Activated CD4-positive, alpha-beta T cell treated with anti-CD3 and anti-CD28 coated beads for 4 hours (primary cell): ENCODE measurements at places on chromosomes 4 and X.

DNA sequence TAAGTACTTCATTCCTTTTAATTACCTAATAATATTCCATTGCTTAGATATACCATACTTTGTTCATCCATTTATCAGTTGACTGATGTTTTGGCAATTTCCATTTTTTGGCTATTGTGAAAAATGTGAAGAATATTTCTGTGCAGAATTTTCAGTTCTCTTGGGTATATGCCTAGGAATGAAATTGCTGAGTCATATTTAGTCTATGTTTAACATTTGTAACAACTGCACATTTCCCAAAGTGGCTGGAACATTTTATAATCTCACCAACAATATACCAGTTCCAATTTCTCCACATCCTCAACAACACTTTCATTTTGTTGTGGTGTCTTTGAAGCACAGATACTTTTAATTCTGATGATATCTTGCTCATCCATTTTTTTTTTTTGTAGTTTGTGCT lies 215.5 kb downstream of the PDGFC start:
- no peak for DNase-seq

DNA sequence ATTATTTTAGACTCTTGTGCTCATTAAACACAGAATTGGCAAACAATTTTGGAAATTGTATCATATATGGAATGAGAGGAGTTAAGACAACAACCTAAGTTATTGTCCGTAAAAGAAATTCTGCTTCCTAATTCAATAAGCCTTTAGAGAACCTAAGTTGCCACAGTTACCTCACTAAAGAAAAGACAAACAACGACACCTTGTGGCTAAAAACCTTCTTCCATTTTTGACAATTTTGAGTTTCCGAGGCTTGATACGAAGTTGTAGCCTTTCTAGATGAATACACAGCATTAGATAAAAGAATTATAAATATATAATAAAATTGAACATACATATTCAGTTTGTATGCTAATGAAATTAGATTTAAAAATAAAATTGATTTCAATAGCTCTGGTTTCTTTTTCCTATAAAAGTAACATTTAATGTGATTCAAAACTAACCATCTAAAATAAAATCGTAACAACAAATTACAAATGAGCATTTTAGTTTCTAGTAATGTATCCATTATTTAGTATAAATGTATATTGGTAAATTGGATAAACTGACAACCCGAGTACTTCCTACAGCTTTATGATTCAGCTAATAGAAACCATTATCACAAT lies 275.1 kb downstream of the GPM6A start:
- DNase-seq, result no peak

GRCh38 chr4:128451270-128451905 lies 163.8 kb upstream of the PGRMC2 start:
- no peak for DNase-seq

DNA sequence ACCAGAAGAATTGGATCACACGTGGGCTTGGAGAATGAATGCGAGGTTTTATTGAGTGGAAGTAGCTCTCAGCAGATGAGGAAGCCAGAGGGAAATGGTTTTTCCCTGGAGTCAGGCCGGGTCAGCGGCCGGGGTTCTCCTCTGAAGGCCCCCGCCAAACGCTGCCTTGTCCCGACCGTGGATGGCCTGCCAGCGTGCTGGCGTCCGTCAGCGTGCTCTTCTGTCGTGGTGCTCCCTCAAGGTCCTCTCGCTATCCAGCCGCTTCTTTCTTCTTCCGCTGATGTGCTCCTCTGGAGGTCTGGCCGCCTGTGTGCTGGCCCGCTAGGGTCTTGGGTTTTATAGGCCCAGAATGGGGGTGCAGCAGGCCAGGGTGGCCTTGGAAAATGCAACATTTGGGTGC lies 632.2 kb downstream of the TRAM1L1 start:
- DNase-seq, result no peak

- no peak for DNase-seq
Measured at GRCh38 chr4:4481399-4481994, 60.4 kb downstream of the STX18 start.

- DNase-seq, result peak; percentile 47
Measured at GRCh38 chrX:101415180-101416145, 7.4 kb downstream of the HNRNPH2 start.

- no peak for DNase-seq
Measured at GRCh38 chr4:176788971-176789370, 3.8 kb downstream of the VEGFC start.

GRCh38 chr4:87511500-87511899 lies 17.7 kb downstream of the SPARCL1 start:
- DNase-seq, result no peak

GRCh38 chr4:81355136-81355535 lies 116.6 kb downstream of the RASGEF1B start:
- no peak for DNase-seq

GRCh38 chr4:42371305-42372252 lies 25.7 kb upstream of the SHISA3 start:
- DNase-seq, result no peak

DNA sequence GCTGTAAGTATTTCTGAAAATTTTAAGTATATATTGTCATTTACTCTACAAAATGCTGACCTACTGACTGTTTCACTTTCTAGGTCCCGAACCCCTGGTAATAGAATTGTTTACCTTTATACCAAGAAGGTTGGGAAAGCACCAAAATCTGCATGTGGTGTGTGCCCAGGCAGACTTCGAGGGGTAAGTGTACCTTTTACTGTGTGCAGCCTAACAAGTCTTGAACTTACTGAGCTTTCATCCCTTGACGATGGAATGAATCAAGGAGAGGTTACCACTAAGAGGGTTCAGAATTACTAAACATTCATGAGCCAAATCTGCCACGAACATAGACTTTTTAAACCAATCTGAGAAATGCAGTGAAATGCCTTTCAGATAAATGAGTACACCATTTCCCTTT lies 1.6 kb downstream of the RPL34 start:
- no peak for DNase-seq

DNA sequence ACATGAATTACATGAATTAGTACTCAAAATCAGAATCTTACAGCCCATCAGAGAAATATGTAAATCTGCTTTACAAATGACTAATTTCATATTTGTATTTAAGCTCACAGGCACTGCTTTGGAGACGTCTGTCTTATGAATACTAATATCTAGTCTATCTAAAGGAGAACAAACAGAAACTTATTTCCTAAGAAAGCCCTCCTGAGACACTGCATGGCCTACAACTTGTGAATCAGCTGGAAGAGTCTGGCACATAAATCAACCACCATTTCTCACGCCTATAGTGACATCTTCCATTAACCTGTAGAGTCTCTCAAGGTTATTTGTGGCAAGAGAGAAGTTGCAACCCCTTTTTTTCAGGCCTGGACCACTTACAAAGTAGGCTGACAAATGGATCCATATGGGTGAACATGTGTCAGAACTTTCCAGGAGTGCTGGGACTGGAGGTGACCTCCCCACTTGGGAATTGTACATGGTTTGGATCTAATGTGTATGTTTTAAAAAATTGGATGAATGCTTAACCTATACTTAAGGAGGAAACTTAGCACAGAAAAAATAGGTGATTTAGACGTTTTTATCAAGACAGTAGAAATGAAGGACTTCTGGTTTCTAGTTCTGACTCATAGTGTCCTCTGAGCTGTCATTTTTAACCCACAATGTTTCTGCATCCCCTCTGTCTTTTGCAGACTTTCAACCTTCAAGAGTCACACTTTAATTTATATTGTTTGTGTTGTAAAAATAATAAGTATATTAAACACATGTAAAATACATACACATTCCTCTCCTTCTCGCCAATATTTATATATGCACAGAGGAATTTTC lies 83.2 kb upstream of the ARHGAP24 start:
- no peak for DNase-seq

- no peak for DNase-seq
Measured at GRCh38 chr4:53714236-53715140, 123.2 kb upstream of the LNX1 start.

DNA sequence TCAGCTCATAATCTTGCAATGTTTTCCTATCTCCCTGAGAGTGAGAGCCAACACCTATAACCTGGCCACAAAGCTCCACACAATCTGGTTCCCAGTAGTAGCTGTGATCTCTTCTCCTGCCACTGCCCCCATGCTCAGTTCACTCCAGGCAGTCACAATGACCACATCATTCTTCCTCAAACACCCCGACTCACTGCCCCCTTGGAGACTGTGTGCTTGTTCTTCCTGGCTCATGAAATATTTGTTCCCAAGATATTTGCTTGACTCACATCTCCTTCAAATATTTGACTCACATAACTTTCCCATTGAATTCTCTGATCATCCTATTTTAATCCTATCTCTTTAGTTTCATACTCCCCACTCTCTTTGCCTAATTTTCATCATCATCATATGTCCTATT lies 173.7 kb downstream of the AREG start:
- DNase-seq, result no peak

DNA sequence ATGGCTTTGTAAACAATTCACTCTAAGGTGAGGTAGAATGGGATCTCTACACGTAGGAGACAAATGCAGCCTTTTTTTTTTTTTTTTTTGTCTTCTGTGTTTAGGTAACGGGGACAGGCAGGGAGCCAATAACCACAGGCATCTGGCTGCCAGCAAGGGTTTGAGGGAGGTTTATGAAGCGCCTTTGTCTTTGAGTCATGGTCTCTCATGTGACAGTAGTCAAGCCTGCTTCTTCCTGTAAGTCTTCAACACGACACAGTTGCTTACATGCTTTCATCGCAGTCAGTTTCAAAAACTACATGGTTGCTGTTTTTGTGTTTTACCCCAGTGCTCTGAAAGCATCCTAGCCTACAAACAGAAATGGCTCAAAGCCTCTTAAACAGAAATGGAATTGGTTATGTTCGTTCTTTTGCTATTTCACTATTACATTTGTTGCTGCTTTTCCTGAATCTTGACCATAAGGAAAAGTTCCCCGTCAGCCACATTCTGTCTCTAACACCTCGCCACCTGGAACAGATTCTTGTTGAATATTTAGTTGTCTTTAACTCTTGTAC lies 127.8 kb upstream of the METTL14 start:
- DNase-seq, result no peak

- DNase-seq, result no peak
Measured at GRCh38 chrX:112849016-112849415, 8.4 kb upstream of the AMOT start.

DNA sequence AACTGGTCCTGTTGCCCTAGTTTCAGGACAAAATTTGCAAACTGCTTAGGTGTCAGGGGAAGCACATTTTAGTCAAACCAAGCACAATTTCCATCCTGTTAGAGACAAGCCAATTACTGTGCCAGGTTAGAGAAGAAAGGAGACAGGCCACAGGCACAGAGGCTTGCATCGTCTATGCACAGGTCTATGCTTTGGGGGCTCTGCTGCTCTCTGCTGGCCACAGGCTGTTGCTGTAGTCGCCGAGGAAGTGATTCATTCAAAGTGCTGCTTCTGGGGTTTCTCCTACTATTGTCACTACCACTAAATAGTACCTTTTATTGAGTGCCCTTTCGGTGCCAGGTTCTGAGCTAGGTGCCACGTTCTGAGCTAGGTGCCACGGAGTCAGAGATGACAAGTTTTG lies 45.5 kb downstream of the VGLL1 start:
- peak; percentile 64 for DNase-seq

DNA sequence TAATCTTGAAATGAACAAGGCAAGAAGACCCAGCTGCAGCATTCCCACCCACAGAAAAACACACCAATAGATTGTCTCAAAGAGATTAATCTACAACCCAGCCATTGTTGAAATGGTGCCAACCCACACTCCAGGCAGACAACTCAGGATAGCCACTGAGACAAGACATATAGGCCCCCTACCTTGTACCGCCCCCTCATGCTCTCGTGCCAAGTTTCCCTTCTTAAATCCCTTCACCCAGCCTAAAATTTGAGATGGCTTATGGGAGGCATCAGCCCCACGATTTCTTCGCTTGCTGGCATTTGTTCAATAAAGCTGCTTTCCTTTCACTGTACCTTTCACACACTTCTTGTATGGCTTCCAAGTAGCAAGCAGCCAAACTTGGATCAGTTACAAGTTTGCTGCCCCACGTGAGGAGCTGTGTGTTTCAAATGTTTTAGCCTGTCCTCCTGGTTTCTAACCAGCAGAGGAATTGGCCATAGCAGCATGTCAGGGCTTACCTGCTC lies 1754.1 kb downstream of the C4orf33 start:
- DNase-seq, result no peak

DNA sequence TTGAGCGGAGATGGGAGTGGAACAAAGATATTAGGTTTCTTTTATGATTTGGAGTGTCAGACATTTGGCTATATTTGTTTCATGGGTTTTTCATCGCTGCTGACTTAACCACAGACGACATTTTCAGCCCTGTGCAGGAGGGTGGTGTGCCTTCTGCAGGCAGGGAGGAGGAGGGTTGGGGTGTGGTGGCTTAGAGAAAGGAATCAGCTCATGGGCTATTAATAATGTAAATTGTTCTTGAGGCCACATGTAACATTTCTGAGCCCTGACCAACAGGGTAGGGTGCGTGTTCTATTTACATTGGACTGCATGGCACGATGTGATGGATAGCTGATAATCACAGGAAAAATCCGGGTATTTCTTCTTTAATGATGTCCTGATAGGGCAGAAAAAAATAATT lies 67.6 kb downstream of the POLA1 start:
- DNase-seq, result no peak

- no peak for DNase-seq
Measured at GRCh38 chr4:151266497-151266896, 10.5 kb upstream of the PRSS48 start.

GRCh38 chrX:24117258-24117657 lies 32.3 kb upstream of the ZFX start:
- no peak for DNase-seq

- no peak for DNase-seq
Measured at GRCh38 chrX:114797494-114797893, 213.6 kb downstream of the HTR2C start.

- no peak for DNase-seq
Measured at GRCh38 chrX:103254171-103254824, 657 bp downstream of the TCEAL8 start.

DNA sequence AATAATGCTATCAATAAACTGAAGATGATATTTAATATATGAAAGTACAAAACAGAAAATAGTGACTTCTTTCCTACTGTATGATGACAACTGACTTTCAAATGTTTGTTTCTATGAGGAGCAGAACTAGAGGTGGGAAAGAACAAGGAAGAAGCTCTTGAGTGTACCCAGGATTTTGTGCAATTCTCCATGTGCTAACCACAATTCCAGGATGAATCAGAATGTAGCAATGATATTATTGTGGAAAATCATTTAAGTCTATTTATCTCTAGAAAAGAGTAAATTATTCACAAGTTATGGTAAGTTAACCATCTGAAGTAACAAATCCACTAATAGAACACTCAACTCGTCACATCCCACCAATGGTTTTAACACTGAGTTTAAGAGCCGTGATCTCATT lies 324.1 kb upstream of the EMCN start:
- DNase-seq, result no peak

DNA sequence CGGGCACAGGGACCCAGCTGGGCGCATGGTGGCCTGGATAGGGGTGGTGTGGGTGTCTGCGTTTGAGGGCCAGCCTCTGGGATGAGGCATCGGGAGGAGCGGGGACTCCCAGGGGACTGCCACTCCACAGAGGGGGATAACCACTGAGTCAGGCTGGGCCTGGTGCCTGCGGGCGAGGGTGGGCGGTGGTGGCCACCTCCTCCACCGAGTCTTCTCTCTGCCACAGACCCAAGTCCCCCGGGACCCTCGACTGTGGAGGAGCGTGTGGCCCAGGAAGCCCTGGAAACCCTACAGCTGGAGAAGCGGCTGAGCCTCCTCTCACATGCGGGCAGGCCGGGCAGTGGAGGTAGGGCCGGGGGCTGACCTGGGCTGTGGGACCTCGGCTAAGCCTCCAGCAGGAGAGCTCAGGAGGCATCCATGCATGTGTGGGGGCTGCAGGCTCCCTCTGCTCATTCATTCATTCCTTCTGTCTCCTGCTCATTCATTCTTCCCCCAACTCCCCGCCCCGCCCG lies 26.4 kb downstream of the DOK7 start:
- no peak for DNase-seq
